Ascending aorta (tissue), 2 donors: ENCODE measurements at places on chromosomes 11 and 22.

- DNase-seq = no peak
These were observed 26.0 kb downstream of the PARVG start for GRCh38 chr22:44206696-44207095.

DNA sequence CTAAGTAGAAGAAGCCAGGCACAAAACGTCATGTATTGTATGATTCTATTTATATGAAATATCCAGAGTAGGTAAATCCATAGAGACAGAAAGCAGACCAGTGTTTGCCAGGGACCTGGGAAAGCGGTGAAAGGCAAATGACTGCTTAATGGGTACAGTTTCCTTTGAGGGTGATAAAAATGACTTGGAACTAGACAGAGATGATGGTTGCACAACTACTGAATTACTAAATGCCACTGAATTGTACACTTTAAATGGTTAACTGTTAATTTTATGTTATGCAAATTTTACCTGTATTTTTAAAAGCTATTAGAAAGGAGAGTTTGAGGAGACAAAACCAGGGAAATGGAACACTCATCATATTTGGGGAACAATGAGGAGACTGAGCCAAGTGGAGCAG is 61.8 kb upstream of the USP47 start:
- no peak for DNase-seq

DNA sequence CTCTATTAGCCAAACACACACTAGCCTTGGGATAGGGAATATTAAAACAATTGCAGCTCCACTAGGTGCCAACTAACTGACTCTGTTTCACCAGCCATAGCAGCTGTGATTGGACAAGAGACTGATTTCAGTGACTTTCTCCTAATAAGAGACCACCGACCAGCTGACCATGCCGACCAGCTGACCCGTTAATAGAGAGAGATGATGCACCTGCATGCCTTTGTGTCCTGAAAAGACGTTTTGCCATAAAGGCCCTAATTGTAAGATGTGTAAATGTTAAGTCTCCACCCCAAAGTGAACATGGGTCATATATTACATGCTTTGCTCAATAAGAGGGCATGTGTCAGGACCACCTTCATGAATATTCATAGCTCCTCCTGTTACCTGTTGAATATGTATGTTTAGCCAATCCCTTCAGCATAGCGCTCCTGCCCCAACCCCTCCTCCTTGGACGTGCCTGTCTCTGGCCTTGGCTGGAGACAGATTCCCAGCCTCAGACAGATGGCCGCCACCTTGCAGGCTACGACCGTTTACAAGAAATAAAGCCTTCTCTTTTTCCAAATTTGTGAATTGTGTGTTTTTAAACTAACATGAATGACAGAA is 1.3 kb upstream of the NADSYN1 start:
- no peak for DNase-seq

- DNase-seq = no peak
These were observed 73.1 kb upstream of the ARHGAP32 start for GRCh38 chr11:129265125-129265788.
